Activated gamma-delta T cell treated with Interleukin-2 at 50 U/mL for 16 hours (primary cell): ENCODE measurements at places on chromosomes 4 and X.

GRCh38 chr4:145822581-145822980 lies 116.0 kb downstream of the ZNF827 start:
- no peak for DNase-seq

GRCh38 chr4:109408711-109409110 lies 24.9 kb upstream of the SEC24B start:
- no peak for DNase-seq

GRCh38 chrX:46044486-46044885 lies 500.7 kb downstream of the ZNF674 start:
- no peak for DNase-seq

GRCh38 chr4:131499141-131499873 lies 1649.8 kb upstream of the PCDH10 start:
- no peak for DNase-seq

DNA sequence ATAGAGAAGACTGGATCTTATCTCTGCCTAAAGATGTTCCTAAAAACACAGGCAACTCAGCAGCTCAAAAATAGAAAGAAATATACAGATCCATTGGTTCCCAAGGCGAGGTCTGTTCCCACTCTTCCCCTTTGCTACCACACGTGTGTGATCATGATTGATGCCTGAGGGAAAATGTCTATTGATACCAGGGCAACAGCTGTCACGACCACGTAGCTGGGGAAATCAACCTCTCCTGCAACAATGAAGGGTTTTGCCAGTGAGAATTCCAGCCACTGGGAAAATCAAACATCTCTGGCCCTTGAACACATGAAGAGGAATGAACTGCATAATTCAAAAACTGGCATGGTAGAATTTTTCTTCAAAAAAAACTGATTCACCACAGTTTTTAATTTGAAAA lies 131.0 kb upstream of the MAP3K15 start:
- DNase-seq: no peak

GRCh38 chr4:139875411-139875825 lies 209.8 kb downstream of the MGST2 start:
- DNase-seq: no peak
